ENCODE measurements at places on chromosomes 11 and 22.

GRCh38 chr11:69582756-69583467 is 58.0 kb upstream of the CCND1 start:
- no peak for DNase-seq

DNA sequence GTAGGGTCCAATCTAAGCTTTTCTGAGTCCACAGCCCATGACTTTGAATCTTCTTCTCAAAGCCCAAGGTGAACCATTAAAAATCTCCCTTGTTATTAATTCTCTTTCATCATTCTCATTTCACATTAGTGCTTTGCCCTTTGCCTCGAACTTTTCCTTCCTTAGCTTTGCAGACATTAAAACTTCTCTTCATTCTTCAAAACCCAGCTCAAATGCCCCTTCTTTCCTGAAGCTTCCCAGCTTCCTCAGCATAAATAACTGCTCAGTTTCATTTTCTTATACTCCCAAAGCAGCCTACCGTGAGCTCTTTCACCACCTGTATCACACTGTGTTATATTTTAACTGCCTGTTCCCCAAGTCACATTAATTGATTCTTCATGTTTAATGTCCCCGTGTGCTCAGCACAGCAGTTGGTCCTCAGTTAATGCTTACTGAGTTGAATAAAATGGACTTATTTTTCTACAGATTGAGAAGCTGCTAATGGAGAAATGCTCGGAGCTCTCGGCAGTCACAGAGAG is 62.0 kb downstream of the INSC start:
- DNase-seq, result no peak

GRCh38 chr11:28715726-28716125 is 607.5 kb downstream of the METTL15 start:
- DNase-seq, result no peak

- DNase-seq, result no peak
These were observed 5.9 kb downstream of the ABTB2 start for GRCh38 chr11:34351687-34352469.

GRCh38 chr22:30435674-30436126 is 10.1 kb downstream of the MTFP1 start:
- no peak for DNase-seq

DNA sequence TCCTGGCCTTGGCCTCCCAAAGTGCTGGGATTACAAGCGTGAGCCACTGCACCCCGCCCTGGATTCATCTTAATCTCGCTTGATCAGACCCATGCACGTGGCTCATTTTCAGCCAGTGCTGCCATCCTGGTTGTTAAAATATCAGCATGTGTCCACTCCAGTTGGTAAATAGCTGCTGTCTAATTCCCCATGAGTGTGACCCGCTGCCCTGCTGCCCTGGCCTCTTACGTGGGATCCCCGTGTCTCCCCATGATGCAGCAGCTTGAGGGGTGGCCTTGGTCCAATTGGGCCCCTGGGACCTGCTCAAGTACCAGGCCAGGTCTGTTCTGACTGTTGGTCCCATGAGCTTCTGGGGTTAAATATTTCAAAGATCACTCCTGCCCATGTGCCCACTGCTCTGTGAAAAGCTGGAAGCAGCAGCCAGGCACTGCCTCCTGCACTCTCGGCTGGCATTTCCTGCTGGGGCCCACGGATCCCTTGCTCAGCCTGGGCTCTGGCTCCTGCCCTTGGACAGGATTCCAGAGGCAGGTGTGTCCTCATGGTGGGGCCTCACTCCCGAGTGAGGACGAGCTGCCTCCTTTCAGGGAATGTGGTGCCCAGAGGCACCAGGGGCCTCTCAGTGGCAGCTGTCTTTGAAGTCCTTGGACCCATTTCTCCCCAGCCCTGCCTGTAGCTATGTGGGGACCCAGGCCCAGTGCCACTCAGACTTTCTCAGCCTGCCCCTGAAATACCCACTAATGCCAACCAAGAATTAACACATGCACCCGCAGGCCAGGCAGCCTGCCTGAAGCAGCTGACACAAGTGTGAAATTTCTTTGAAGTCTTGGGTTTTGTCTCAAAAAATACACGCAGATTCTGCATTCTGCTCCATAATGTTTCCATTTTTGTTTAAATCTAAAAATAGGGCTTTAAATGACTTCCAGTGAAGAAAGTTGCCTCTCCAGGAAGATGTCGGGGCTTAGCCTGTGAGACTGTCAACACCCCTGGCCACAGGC is 38.1 kb upstream of the PRDM11 start:
- no peak for DNase-seq

DNA sequence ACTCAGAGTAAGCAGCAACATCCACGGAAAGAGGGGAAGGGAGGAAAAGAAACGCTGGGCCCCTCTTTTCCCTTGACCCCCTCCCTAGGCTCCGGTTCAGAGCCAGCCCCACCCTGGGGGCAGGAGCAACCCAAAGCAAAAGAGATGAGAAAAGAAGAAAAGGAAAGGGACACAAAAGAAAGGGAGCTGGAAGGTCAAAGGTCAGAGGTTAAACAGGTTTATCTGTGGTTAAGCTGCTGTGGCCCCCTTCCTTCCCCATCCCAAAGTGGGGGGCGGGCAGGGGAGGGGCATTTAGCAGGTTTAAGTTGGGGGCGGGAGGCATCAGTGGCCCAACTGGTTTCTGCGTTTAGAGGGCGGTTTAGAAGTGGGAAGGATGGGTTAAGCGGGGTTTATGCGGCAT is 35.6 kb downstream of the SLC22A12 start:
- DNase-seq, result no peak

DNA sequence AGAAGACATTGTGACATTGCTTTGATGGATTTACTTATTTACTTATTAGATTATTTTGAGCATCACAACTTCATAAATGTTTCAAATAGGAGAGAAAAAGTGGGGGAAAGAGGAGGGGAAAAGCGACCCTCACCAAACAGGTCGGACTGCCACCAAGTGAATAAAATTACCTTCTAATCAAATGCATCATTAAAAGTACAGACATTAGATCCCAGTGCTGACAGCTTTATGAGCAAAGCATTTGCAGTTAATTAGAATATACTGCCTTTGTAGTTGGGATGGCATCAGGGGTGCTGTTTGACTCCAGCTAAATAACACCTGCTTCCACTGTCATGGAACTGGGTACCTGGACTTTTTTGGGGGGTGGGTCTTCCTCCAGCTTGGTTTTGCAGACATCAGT is 299.6 kb downstream of the OPCML start:
- DNase-seq, result no peak

- DNase-seq, result no peak
These were observed 18.4 kb downstream of the RTL6 start for GRCh38 chr22:44479662-44480061.

GRCh38 chr11:111634981-111635705 is 32.9 kb downstream of the SIK2 start:
- DNase-seq, result no peak

DNA sequence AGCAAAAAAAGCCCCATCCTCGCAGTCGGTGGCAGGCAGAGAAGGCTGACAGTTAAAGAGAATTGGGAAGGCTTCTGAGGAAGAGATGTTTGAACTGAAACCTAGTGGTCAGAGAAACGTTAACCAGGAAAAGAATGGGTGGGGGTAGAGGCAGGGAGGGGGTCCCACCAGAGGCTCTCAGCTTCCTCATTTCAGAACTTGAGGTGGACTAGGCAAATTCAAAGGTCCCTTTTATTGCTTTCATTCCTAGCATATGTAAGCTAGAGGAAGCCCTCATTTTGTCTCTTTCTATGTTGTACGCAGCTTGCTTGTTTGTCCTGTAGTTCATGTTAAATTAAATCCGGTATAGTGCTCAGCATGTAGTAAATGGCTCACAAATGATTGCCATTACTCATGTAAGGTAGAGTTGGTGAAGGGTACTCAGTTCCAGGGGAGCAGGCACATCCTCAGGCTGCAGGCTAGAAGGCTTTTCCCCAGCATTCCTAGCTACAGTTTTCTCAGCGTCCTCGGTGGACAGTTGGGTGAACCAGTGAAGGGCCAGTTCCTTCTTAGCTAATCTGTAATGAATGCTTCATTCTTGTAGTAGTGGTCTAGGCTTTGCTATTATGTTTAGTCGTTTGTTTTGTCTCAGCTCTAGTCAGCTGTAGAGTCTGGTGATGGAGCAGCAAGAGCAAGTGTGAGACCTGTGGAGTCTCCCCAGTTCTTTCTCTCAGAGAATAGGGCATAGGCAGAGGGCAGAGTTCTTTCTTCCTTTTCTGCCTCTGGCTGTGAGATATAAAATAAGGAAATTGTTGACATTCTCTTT is 58.6 kb downstream of the UVRAG start:
- DNase-seq, result no peak

GRCh38 chr11:85825616-85826015 is 14.7 kb upstream of the SYTL2 start:
- no peak for DNase-seq

- DNase-seq, result no peak
These were observed 46.2 kb downstream of the OR2AT4 start for GRCh38 chr11:75050516-75050915.

DNA sequence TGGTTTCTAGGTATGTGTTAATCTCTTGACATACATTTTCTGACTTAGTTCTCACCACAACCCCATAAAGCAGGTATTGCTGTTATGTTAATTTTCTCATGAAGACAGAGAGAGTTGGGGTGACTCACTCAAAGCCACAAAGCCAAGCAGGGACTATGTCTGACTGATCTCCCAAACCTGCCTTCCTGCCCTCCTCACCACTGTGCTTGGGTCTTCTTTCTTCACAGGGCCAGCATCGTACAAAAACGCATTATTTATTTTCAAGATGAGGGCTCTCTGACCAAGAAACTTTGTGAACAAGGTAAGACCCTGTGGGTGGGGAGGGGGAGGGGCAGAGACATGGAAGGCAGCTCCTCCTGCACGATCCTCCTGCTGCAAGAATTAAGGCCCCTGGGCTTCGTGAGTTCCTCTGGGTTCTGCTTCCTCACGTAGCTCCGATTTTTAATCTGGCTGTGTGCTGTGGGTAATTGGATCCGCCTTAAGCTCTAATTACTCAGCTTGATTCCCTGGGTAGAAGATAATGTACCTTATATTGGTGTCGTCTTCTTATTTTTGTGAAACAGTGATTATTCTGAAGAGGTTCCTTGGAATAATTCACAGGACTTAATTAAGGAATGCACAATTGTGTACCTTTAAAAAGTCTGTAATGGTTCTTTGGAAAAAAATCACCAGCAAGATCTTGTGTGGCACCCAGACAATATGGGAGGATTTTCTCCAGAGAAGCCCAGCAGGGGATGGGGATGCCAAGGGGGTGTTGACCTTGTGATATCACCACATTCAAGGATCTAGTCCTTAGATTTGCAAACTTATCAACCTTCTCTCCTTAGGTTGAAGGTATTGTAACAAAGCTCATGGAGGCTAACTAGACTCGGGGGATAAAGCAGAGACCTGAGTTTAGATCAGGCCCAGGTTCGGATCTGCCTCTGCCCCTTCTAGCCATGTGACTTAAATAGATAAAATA is 112.9 kb downstream of the SPON1 start:
- DNase-seq, result no peak

DNA sequence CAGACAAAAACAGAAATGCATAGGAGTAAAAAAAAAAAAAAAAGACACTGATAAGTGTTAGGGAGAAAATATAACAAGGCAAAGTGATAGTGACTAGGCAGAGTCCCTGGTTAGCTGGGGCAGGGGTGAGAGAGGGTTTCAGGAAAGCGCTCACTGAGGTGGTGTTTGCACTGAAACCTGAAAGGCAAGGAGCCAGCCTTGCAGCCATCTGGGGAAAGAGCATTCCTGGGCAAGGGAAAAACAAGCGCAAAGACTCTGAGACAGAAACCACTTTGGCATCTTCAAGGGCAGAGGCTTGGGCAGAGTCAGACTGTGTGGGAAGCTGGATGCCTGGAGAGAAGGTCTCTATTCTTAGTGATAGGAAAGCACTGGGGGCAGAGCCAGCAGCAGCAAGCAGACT is 14.5 kb downstream of the CLMP start:
- no peak for DNase-seq

- no peak for DNase-seq
These were observed 4.1 kb upstream of the MAPK11 start for GRCh38 chr22:50274311-50274710.

GRCh38 chr22:49025791-49026493 is 801.7 kb downstream of the BRD1 start:
- no peak for DNase-seq

DNA sequence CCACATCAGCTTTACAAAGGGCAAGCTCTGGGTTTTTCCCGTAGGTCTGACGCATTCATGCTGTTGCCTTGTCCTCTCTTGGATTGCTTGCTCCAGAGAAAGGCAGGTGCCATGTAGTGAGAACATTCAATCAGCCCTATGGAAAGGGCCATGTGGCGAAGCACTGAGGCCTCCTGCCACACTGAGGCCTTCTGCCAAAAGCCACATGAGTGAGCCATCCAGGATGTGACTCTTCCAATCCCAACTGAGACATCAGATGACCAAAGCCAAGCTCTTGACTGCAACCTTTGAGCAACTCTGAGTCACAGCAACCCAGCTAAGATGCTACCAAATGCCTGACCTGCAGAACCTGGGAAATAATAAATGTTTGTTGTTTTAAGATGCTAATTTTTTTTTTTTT is 9.0 kb upstream of the PANX3 start:
- no peak for DNase-seq

DNA sequence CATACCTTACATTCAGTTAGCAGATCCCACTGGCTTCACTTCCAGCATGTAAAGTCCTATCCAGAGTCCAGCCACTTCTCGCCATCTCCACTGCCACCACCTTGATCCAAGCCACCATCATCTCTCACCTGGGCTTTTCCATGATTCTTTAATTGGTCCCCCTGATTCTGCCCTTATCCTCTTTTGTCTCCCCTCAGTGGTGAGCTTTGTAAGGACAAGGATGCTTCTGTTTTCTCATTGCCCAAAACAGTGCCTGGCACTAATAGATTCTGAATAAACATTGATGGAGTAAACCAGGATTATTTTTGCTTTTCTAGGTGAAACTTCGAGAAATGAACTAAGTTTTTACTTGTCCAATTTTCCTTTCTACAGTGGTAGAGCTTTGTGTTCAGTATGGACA is 4.4 kb downstream of the POLA2 start:
- no peak for DNase-seq

DNA sequence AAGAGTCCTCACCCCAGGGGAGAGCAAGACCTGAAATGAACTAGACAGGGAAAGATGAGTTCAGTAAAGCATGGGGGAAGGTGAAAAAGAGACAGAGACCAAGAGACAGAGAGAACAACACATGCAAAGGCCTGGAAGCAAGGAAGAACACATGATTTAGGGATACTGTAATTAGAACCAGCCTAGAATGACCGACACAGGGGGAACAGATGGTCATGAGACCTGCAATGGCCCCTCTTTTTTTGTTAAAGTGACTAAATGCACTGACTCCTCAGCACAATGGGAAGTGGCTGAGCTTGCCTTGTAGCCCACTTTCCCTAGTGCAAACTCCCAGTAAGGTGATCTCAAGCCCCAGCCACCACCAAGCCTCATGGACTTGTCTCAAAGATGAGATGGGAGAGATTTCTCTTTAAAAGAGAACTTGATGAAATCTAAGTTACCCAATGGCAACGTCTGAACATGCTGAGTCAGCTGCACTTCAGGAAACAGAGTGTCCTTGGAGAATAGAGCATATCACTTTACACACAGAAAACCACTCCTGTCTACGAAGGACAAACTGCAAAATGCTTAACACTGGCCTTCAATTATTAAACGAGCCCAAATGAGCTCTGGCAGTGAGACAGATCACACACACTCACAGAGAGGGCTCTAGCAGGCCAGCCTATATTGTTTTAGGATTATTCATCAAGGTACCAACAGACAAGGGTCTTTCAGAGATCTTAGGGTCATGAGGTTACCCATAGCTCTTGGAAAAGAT is 91.0 kb downstream of the SERGEF start:
- peak; percentile 43 for DNase-seq

GRCh38 chr11:118267486-118267885 is 3.4 kb upstream of the MPZL2 start:
- no peak for DNase-seq
